ENCODE measurements at places on chromosomes 7 and 10. TPM values are rescaled to one million over a fixed set of nuclear protein-coding genes. Genes with fewer than 3 reads are reported as not detected.

FHIP2A gene
- 18.4 TPM for total RNA-seq

TAS2R41 gene
- not detected for total RNA-seq

AKR1E2 gene
- 9.8 TPM for total RNA-seq

SMKR1 gene
- 2.3 TPM for total RNA-seq

NCOA4 gene
- total RNA-seq: 97.4 TPM

VCL gene
- 22.7 TPM for total RNA-seq

- no peak for DNase-seq
Measured at GRCh38 chr10:13765641-13766341, 179.0 kb downstream of the PRPF18 start.

DNA sequence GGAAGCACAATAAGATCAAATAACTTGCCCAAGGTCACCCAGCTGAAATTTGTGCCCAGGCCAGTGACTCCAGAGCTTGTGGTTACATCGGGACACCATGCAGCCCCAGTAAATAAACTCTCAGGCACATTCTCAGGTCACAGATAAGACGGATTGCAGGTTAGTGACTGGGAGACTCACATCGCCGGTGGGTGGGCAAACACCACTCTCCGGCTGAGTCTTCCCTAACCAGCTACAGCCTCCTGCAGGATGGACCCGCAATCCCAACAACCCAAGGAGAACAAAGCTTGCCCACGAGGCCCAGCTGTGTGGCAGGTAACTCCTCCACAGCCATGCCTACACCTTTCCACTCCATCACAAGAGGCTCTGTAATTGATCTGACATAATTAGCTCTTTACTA is 81.7 kb upstream of the EFCAB10 start:
- DNase-seq: no peak

DNA sequence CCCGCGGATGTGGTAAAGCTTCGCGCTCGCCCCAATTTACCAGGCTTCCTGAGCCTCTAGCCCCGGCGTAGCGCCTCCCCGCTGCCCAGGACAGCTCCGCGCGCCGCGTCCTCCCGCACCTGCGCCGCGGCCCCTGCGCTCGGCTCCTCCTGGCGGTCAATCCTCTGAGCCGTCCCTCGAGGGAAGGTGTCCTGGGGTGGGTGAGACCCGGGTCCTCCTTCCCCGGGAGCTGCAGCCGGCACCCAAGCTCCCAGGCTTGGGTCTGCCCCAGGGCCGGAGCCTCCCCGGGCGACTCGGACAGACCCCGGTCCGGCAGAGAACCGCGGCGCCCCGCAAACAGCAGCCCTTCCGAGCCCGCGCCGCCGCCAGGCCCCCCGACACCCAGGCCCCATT is 512 bp downstream of the OSBPL3 start:
- DNase-seq: peak; percentile 90

- no peak for DNase-seq
Measured at GRCh38 chr7:47285860-47286491, 295.9 kb downstream of the TNS3 start.

DNA sequence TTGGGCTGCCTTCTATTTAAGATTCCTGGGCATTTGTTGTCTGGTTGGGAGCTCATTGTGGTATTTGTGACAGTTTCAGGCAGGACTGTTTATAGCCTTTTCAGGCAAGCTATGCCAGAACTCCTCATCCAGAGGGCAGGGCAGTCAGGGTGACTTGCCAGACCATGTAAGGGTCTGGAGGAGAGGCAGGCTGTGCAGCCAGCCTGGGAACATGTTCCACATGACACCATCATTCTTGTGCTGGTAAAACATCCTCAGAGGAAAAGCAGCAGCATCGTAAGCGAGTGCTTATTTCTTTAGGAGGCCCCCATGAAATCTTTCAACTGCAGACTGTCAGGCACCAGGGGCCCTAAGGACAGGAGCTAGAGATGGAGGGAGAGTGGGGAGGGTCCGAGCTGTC is 44.0 kb upstream of the SORBS1 start:
- no peak for DNase-seq

- no peak for DNase-seq
Measured at GRCh38 chr7:27994639-27995038, 186.0 kb downstream of the JAZF1 start.

DNA sequence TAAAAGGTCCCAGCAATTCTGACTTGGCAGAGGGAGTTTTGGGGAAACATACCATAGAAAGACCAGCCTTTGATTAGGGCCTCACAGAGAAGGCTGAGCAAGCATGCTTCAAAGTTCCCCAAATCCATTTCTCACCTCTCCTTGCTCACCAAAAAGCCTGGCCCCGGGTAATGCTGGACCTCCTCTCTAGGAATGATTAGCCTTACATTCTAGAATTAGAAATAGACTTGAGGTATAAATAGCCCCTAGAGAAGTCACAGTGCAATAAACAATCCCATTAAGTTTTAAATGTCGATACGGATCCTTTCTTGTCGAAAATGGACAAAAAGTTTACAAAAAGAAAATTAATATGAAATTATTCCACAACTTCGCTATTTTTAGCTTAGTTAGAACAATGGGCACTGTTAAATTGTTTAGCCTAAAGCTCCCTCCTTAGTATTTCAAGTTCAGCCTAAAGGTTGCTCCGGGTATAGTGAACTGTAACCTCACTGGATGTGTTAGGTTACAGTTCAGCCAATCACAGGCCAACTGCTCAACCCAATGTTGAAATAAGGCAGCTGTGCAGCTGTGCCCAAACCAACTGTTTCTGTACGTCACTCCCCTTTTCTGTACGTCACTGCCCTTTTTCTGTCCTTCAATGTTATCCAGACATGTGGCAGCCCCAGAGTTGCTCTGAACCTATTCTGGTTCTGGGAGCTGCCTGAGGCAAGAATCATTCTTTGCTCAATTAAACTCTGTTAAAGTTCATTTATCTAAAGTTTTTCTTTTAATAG is 7.9 kb upstream of the GSDME start:
- DNase-seq: no peak

DNA sequence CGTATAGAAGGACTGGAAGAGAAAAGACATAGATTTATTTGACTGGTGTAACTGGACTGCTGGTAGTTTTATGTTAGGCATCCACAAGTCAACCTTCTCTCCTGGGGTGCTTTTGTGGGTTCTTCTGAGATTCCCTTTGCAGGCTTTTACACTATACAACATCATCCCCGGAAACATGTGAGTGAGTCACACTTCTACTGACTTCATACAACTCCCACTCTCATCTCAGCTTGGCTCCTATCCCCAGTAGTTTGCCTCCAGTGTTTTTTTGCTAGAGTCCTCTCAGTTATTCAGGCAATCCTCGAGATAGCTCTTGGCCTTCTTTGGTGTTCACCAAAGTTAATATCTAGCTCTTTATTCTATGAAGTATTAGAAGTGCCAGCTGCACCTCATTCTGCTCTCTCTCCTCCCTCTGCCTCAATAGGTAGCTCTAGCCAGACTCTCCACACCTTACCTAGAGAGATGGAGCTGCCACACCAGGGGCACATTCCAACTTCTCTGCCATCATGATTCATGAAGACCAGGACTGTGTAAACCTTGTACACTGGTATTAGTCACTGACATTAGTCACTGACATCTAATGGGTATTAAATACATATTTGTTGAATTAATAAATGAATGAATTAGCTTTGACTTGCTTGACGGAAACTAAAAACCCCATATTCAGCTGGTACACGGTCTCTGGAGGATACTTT is 281.9 kb downstream of the PPP1R3A start:
- DNase-seq: no peak

DNA sequence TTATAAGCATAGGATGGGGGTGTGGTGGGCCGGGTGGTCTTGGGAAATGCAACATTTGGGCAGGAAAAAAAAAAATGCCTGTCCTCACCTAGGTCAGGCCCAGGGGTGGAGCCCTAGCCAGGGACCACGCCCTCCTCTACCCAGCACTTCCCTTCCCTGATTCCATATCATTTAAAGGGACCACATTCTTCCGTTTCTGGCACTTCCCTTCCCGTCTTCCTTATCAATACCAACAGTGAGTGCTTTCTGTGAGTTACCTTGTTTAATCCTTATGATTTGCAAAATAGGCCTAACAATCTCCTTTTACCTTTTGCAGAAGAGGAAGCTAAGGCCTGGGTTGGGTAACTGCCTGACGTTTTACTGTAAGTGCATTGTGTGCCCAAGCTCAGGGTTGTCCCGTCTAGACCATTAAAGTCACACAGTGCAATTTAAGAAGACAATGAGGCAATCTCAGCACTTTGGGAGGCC is 16.7 kb upstream of the C10orf95 start:
- no peak for DNase-seq

- DNase-seq: no peak
Measured at GRCh38 chr10:23614483-23614882, 175.6 kb downstream of the OTUD1 start.

- no peak for DNase-seq
Measured at GRCh38 chr7:17269341-17270221, 28.9 kb upstream of the AHR start.

GRCh38 chr7:520503-521161 is 986 bp upstream of the PDGFA start:
- peak; percentile 26 for DNase-seq

Data from activated CD4-positive, alpha-beta T cell treated with anti-CD3 and anti-CD28 coated beads for 36 hours (primary cell).